LNCaP clone FGC (cell line): ENCODE measurements at places on chromosomes 5 and 9.

DNA sequence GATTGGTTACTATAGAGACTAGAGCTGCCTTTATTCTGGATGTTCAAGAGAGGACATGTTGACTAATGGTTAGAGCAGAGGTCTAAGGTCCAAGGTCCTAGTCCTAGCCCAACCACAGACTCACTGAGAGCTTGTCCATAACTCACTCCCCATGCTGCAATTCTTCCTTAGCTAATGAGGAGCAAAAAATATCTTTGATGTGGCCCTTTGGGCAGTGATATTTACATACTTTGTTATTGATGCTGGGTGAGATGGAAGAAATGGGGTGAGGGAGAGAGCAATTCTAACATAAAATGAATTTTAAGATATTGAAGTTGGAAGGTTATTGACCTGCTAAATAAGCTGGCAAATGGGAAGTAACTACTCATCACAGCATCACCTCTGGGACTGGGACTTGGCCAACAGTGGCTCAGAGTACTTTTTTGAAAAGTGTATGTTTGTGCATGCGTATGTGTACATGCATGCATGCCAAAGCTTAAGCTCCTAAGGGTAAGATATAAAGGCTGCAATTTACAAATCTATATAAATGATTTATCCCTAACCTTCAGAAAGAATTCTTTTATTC lies 58.0 kb upstream of the ANKRD55 start:
- DNase-seq = no peak

- DNase-seq = no peak
Measured at GRCh38 chr5:102799017-102799416, 43.9 kb downstream of the PAM start.

DNA sequence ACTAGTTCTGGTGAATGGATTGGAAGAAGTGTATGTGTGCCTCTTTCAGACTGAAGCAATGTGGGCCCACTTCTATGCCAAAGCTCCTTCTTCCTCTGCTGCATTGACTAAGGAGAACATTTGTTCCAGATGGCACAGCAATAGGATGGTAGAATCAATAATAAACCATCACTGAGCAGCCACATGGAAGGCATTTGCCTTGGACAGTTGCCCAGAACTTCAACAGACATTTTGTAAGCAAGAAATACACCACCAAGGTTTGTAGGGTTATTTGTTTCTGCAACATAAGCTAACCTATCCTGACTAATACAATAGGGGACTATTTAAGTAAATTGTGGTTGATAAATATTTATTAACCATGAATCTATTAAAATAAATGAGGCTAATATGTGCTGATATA lies 37.7 kb upstream of the CSNK1G3 start:
- DNase-seq = no peak

- DNase-seq = no peak
Measured at GRCh38 chr5:105581988-105582690, 2019.5 kb upstream of the NUDT12 start.

GRCh38 chr9:95750725-95751519 lies 124.6 kb upstream of the ERCC6L2 start:
- DNase-seq = no peak

- no peak for DNase-seq
Measured at GRCh38 chr5:76326577-76327302, 76.3 kb upstream of the IQGAP2 start.

DNA sequence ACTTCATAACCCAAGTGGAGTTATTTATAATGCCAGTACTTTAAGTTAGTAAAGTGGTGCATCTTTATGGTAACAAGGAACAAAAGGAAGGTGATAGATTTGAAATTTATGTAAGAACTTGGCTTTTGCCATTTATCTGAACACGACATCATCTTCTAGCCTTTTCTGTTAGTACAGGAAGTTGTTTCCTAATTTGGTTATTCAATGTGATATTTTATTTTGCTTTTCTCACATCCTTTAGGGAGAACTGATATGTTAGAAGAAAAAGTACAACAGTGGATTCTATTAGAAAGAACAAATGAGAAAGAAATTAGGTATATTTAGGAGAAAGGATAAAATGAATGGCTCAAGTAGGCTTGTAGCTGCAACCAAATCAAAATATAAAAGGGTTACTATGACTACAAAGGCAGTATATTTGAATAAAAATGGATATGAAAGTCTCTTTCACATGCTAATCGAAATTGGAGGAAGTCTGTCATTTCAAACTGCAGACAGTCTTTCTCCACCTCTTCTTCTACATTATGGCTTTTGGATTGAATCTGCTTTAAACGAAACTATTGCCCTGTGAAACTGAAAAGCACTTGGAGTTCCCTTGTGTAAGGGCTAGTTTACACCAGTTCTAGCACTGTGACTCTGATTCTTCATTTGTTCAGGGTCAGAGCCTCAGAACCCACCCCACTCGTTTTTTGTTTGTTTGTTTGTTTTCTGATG lies 18.5 kb upstream of the SLC24A2 start:
- DNase-seq = no peak

- peak; percentile 45 for DNase-seq
Measured at GRCh38 chr5:36177715-36178523, 26.0 kb downstream of the SKP2 start.

DNA sequence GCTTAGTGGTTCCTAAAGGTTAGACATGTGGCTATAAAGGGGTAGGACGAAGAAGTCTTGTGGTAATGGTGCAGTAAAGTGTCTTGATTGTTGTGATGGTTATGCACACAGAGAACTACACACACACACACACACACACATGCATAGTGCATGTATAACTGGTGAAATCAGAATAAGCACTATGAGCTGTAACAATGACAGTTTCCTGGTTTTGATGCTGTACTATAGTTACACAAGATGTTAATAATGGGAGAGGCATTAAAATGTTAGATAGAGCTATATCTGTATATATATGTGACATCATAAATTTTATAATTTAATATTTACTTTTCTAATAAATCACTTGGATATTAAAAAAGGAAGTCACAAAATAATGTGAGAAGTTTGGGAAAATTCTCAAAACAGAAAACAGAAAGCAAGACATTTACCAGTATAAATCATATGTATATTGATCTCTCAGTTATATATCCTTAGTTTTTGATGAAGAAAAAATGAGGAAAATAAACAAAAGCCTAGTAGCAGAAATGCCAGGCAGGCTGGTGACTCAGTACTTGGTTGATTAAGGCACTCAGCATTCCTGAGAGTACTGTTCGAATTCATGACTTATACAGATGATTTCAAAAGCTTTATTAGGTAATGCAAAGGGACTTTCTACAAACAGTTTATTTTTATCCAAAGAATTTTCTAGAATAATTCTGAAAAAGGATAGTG lies 350.5 kb upstream of the DAB2 start:
- no peak for DNase-seq

DNA sequence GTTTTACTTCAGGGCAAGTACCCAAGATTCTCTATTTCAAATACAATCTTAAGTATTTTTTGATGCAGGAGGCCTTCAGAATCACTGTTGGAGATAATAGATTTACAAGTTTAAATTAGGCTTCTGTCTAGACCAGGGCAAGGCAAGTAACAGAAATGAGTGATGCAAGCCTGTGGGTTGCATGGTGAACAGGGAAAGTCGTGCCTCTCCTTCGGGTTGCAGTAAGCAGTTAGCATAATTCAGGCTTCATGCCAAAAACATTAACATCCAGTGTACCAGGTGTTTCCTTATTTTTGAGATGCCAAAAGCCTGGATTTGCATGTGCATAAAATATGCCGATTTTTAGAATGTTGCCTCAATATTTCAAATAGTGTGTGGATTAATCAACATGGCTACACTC lies 369.0 kb downstream of the CAAP1 start:
- DNase-seq = no peak

DNA sequence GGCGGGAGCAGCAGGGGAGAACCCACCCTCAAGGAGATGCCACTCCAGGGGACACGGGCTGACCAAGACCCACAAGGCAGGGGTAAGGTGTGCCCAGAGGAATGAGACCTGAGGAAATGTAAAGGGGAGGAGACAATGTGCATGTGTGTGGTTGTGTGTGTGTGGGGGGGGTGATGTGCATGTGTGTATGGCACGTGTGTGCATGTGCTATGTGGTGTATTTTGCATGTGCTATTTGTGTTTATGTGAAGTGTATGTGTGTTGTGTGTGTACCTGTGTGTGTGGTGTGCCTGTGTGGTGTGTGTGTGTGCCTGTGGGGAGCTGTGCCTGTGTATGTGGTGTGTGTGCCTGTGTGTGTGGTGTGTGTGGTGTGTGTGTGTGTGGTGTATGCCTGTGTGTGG lies 33.5 kb upstream of the FCN2 start:
- no peak for DNase-seq

GRCh38 chr9:124680714-124681390 lies 90.3 kb downstream of the NR6A1 start:
- no peak for DNase-seq

- DNase-seq = no peak
Measured at GRCh38 chr5:102211165-102211564, 84.9 kb downstream of the SLCO4C1 start.

- no peak for DNase-seq
Measured at GRCh38 chr5:170805666-170806065, 22.1 kb downstream of the GABRP start.

GRCh38 chr9:86454701-86455615 lies 100.7 kb upstream of the TUT7 start:
- DNase-seq = no peak

DNA sequence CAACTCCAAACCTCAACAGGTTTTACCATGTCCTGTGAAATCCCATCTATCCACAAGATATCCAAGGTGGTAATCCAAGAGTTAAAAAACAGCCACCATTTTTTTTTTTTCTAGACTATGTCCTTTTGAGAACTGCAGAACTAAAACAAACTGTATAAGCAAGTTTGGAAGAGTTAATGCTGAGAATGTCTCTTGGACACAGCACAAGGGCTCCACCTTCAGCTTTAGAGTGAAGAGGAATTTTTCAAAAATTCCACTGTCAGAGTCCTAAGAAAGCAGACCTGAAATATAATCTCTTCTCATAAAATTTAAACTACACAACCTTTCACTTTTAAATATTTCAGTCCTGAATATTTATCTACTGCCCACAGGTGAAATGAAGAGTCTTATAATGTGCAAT lies 167.8 kb upstream of the CCNG1 start:
- no peak for DNase-seq

DNA sequence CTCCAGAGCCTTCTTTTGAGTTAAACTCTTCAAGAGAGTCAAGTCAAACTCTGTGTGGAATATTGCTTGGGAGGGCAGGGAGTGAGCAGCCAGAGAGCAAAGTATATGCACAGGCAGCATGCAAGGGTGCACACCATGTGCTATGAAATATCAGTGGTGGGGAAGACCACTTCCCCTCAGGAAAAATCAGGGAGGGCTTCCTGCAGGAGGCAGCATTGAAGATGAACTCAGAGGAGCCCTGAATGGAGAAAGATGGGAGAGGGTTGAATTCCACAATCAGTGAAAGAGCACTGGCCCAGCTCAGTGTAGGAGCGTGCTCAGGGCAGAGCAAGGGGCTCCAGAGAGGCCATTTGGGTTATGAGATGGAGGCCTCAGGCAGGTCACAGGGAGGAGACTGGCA lies 41.9 kb downstream of the CCDC180 start:
- no peak for DNase-seq

GRCh38 chr5:83283761-83284160 lies 187.8 kb upstream of the VCAN start:
- no peak for DNase-seq

DNA sequence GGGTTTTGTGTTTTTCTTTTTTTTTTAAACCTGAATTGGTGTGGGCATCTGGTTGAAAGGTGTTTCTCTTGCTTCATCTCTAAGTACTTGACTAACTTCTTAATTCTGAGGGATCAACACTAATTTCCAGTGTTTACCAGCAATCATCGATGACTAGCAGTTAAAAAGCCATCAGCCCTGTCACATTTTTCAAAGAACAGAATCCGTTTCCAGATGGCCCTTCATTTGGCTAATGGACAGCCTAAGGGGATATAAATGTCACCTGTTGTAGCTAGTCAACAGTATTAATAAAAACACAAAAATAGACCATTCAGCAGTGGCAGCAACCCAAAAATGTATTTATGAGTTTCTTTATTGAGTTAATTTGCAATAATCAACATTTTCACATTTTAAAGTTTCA lies 1076.5 kb downstream of the MAT2B start:
- DNase-seq = no peak

- no peak for DNase-seq
Measured at GRCh38 chr5:169943026-169943425, 37.3 kb downstream of the INSYN2B start.

- peak; percentile 64 for DNase-seq
Measured at GRCh38 chr5:41835645-41836044, 34.6 kb downstream of the OXCT1 start.

DNA sequence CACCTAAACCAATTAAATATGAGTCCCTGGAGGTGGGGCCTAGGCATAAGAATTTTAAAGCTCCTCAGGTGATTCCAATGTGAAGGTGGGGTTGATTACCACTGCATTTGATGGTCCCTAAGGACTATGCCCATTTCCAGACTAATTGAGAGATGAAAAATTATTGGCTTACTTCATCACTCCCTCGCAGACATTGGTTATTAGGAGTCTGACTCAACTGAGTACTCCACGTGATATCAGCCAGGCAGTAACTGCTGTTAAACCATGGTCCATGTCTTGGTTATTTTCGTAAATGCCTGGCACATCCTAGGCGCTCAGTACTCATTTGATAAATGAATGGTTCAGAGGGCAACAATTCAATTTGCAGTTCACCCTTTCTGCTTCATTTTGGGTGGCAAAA lies 54.5 kb downstream of the PUM3 start:
- no peak for DNase-seq

DNA sequence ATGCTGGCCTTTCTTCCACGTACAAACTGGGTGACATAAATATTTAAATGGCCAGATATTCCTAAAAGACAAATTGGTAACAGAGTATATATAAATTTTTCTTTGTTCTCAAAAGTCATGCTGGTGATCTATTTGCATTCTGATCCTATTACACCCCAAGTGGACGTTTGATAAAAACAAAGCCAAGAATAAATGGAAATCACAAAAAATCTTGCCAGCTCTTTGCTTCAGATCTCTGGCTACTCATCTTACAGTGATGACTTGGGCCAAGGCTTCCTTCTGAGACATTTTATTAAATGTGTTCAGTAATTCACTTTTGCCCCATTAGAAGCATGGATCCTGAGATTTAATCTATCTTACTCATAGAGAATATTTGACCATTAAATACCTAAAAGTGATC lies 444.3 kb upstream of the PIK3R1 start:
- no peak for DNase-seq

GRCh38 chr9:97324954-97325353 lies 17.5 kb downstream of the CCDC180 start:
- no peak for DNase-seq
